Amniotic stem cell (primary cell): ENCODE measurements at places on chromosomes 12 and 14.
A peak's percentile ranks its signal among the peaks of the same experiment; 100 is the strongest.

GRCh38 chr14:100381395-100382105 is 58.4 kb downstream of the SLC25A47 start:
- no peak for DNase-seq

DNA sequence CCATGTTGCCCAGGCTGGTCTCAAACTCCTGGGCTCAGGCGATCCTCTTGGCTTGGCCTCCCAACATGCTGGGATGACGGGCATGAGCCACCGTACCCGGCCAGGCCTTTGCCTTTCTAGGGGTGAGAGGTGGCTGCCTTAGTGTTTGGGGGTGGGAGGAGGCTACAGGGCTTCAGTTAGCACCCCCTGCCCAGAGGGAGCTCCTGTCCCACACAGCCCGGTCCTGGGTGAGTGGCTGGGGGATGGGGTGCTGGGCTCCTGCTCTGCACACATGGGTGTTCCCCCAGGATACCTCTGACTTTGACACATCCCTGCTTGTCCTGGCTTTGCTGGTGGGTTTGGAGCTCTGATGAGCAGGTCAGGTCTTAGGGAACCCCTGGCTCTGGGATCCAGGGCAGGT is 9.9 kb downstream of the ULK1 start:
- no peak for DNase-seq

DNA sequence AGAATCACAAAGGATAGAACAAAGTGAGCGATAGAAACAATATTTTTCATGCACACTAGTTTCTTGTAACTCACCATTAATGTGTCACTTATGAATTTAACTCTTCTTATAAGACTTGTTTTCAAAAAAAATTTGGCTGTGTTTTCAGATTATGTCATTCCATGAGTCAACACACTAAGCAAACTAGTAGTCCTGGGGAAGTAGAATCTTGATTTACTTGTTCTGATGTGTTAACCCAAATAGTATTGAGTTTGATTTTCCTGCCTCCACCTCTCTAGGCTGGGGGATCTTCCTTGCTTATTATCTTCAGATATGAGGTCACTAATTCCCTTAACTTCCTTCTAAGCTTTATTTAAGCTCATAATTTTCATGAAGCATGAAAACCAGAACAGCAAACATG is 151.0 kb upstream of the SEL1L start:
- no peak for DNase-seq

DNA sequence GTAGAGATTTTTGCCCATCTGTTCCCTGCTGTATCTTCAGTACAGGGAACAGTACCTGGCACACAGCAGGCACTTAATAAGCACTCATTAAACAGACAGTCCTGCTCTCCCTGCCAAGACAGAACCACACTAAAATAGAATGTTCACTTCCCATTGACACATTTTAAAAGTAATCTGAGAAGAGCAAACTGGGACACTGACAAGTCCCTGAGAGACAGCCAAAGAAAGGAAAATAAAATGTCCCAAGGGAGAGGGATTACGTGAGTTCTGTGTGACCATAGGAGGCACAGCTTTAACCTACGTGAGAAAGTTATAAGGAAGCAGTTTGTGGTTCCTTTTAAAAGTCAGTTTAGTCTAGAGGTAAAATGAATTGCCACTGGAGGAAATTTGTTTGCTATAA is 43.9 kb upstream of the SYCP3 start:
- no peak for DNase-seq

DNA sequence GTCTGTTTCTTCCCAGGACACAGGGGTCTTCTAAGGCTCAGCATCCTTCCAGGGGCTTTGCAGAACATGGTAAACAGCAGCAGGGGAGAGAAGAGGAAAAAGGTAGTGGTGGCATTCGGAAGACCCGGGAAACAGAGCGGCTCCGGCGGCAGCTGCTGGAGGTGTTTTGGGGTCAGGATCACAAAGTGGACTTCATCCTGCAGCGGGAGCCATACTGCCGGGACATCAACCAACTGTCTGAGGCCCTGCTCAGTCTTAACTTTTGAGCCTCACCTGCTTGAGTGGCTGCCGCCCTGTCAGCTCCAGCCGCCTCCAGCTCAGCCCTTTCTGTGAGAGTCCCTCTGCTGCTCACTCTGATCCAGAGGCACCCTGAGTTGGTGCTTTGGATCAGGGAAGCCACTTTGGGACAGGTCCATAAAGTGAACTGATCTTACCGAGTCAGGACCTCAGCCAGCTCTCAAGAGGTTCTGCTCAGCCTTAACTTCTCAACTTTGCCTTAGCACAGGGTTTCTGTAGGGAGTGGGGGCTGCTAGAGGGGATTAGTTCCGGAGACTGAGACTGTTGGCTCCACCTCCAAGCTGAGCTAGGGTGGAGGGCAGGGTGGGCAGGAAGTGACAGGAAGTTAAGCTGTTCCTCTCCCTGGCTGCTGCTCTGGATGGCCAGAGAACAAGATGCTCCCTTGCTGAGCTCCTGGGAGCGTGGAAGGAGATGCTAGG is 5.4 kb downstream of the SDR39U1 start:
- no peak for DNase-seq

GRCh38 chr12:31853977-31854376 is 105.2 kb upstream of the RESF1 start:
- no peak for DNase-seq

DNA sequence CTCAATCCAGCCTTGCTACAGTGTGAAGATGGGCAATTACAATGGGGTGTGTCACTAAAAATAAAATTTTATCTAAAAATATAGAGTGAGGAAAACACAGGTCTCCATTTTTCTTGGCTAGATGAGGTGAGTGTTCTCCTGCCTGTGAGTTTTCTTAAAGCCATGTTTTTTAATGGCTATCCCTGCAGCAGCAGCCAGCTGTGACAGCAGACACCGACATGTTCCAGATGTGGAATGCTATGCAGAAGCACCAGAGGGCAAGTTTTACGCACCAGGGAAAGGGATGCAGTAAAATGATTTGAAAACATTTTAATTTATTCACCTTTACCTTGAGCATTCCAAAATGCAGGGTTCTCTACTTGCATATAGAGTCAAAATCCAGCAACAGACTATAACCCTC is 577.0 kb upstream of the STXBP6 start:
- DNase-seq: no peak

GRCh38 chr12:4261655-4262054 is 11.9 kb upstream of the CCND2 start:
- DNase-seq: no peak

- no peak for DNase-seq
Observed at GRCh38 chr14:92701826-92702225, 46.6 kb downstream of the LGMN start.

DNA sequence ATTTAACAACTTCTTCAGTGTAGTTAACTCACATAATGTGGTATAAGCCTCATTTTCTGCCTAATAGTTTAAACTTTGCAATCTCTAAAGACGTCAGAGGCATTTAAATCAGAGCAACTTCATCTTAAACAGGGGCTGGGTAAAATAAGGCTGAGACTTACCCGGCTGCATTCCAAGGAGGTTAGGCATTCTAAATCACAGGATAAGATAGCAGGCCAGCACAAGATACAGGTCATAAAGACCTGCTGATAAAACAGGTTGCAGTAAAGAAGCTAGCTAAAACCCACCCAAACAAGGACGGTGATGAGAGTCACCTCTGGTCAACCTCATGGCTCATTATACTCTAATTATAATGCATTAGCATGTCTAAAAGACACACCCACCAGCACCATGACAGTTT is 115.6 kb upstream of the PKP2 start:
- no peak for DNase-seq

GRCh38 chr12:1497161-1497560 is 97.2 kb downstream of the FBXL14 start:
- no peak for DNase-seq

DNA sequence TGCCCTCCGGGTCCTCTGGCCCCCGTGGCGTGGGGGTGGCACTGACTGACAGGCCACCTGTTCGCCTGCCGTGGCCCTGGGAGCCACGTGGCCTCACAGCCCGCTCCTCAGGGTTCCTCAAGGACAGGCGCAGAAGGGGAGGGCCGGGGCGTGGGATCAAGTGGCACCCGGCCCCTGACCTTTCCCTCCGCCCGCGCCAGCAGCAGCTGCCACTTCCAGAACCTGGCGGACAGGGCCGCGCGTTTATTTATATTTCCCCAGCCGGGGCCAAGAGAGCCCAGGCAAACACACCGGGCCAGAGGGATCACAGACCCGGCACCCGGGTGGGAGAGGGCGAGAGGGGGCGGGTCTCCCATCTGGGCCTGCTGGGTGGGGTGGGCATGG is 92.6 kb downstream of the RFLNA start:
- no peak for DNase-seq

- DNase-seq: no peak
Observed at GRCh38 chr12:58306266-58307000, 365.1 kb downstream of the ATP23 start.

- no peak for DNase-seq
Observed at GRCh38 chr14:68685419-68686204, 107.3 kb downstream of the ZFP36L1 start.

GRCh38 chr14:50516091-50516490 is 16.3 kb downstream of the MAP4K5 start:
- no peak for DNase-seq

GRCh38 chr12:51505360-51506105 is 80.9 kb downstream of the SLC4A8 start:
- no peak for DNase-seq

GRCh38 chr14:33642691-33643244 is 308.1 kb downstream of the EGLN3 start:
- no peak for DNase-seq

- DNase-seq: no peak
Observed at GRCh38 chr14:85619851-85620250, 89.9 kb downstream of the FLRT2 start.

DNA sequence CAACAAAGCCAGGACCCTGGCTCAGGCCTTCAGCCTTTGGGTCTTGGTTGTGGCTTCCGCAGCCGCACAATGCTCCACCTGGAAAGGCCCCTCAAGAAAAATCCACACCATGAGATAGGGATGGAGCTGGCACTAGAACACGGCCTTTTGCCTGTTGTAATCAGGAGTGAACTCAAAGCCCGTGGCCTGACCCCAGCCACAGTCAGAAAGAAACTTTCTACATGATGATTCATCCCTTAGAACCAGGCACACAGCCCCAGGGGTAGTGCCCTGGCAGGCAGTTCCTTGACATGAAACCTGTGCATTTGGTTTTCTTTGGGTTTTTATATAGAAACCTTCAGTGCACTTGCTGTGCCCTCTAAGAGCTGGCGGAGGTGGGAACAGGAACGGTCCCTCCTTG is 5.1 kb downstream of the CLMN start:
- DNase-seq: no peak

DNA sequence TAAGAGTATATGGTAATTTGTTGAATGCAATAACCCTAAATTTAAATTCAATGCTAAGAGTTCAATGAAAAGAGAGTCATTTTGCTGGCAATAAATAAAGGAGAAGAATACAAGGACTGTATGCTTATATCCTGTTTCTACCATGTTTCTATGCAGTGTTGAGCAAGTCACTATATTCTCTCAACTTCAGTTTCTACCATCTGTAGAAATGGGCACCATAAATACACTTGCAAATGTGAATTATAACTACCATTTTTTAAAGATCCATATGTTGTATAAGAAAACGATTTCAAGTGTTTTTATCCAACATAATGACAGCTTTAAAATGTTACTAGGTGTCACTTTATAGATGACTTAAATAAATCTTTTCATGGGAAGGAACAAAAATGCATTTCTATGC is 170.3 kb downstream of the CEP128 start:
- DNase-seq: no peak

DNA sequence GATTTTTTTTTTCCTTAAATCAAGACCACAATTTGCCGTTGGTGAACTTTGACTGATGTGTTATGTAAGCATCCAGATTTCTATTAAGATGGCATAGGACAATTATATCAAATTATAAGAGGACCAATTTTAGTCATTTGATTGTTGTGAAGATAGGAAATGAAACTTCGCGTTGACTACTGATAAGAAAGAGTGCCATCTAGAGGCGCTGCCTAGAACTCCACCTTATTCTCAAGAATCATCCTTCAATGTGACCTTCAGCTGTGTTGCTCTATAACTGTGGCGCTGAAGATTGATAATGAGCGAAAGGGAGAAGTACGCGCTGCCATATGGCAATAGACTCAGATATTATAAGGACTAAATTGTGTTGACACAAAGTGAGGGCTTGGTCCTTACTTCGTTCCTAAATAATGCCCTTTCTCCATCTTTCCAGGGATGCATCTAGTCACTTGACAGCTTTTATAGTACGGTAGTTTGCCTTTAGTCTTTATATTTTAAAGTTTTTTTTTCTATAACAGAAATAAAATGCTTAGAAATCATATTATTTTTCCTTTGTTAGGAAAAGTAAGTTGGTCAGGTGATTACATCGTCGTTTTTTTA is 350.8 kb upstream of the STXBP6 start:
- DNase-seq: peak; percentile 25
